ENCODE measurements at places on chromosomes 1 and 21. TPM values are rescaled to one million over a fixed set of nuclear protein-coding genes. Genes with fewer than 3 reads are reported as not detected.

DNA sequence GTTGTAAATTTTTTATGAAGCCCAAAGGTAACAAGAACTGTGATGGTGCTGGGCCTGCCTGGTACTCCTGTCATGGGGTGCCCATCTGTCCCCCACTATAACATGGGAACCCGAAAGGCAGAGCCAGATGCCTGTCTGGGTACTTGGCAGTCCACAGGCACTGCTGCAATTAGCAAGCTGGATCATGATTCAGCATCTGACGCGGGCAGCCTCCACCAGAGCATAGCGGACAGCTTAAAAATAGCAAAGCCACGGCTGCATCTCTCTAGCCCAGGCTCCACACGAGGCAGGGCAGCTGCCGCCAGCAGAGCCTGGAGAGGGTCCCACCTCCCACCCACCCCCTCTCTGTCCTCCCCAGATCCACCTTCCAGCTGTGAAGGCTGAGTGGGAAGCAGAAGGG, 22.9 kb downstream of the SUSD4 start:
- H3K27me3 ChIP-seq, result no peaks in the 10 kb centered on the region
- peak; percentile 55 for DNase-seq
- peaks cover 13% of the 10 kb centered on the region for H3K4me1 ChIP-seq
- no peak overlapping the region for H3K27ac ChIP-seq
- no peak overlapping the region for H3K4me3 ChIP-seq

DNA sequence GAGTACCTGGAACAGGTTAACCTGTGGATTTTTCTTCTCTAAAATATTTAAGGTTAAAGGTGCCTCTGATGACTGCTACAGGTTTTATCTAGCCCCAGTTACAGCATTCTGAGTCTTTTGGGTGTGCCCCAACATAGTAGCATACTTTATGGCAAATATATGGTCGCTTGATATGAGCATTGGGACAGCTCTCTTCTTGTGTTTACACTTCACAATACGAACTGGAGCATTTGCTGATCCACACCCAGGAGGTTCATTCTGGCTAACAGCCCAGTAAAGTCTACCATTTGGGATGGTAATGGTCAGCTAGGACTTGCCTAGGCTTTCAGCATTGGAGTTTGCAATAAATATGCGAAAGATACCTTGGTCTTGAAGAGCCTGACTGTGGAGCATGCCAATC, 101.3 kb downstream of the DISP1 start:
- peaks cover 12% of the 10 kb centered on the region for H3K4me1 ChIP-seq
- DNase-seq, result no peak
- H3K36me3 ChIP-seq, result no peaks in the 10 kb centered on the region
- no peak overlapping the region for H3K27ac ChIP-seq

Gene SLFNL1
- 0.18 TPM for total RNA-seq

DNA sequence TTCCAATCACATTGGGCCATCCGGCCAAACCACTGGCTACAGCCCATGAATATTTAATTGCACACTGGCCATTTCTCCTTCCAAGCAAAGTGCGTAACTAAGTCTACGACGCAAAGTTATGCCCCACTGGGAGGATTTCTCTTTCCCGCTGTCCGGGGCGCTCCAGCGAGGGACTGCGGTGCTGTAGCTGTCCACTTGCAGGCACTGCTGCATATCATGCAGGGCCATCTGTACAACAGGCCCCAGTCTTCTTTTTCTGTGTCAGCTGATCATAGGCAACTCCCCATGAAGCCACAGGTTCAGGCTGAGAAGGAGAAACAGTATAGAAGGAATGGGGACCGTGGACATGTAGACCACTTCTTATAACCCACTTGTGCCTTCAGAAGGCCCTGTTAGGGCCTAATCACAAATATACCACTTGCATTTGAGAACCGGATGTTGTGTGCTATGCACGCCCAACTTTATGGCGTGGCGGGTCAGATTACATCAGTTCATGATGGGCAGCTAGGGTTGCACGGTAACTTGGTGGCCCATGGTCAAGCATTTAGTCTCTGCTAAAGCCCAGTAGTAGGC, 58.0 kb downstream of the ADSS2 start:
- DNase-seq, result no peak
- H3K27me3 ChIP-seq, result no peaks in the 10 kb centered on the region
- H3K4me3 ChIP-seq, result no peak overlapping the region
- H3K27ac ChIP-seq, result no peak overlapping the region
- peaks cover 6% of the 10 kb centered on the region for H3K4me1 ChIP-seq
- no peaks in the 10 kb centered on the region for H3K36me3 ChIP-seq

DNA sequence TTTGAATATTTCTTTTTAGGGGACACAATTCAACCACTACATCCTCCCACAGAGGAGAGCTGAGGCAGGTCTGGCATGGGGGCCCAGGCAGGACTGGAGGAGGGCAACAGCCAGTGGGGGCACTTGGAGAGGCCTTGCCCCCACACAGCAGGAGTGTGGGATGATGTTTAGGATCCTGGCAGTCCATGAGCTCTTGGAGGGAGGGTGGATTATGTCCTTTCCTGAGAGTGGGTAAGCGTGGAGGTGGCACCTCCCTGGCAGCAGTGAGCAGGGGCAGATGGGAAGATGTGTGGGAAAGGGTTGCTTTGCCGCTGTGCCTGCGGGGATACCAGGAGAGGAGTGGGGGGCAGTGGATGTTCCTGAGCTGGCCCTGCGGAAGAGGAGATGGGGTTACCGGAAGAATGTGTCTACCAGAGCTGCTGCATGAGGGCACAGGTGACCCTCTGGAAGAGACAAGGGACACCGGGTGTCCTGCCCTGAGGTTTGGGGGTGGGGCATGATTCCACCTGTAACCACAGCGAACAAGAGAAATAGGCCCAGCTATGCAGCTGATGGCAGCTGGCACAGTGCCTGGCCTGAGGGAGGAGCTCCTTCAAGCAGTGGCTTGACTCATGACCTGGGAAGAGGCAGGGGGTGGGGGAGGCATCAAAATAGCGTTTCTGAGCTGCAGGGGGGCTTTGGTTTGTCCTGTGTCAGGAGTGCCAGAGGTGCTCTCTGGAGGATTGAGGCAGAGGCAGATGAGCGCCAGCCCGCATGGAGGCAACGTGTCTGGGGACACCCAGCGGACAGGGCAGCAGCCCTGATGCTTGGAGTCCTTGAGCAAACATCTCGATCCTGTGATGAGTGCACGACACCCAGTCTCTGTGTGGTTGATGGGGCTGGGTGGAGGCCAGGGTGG, 123.9 kb upstream of the TMPRSS2 start:
- H3K27ac ChIP-seq, result no peak overlapping the region
- no peaks in the 10 kb centered on the region for H3K36me3 ChIP-seq
- DNase-seq, result no peak

Gene GUCA2B
- total RNA-seq, result not detected

Gene KLHDC8A
- total RNA-seq, result not detected

GRCh38 chr21:37219761-37220432, 47.2 kb downstream of the VPS26C start:
- H3K36me3 ChIP-seq, result peaks cover 20% of the 10 kb centered on the region
- no peaks in the 10 kb centered on the region for H3K27me3 ChIP-seq
- H3K4me3 ChIP-seq, result peak overlapping the region; percentile 65
- peaks cover 3% of the 10 kb centered on the region for H3K4me1 ChIP-seq

DNA sequence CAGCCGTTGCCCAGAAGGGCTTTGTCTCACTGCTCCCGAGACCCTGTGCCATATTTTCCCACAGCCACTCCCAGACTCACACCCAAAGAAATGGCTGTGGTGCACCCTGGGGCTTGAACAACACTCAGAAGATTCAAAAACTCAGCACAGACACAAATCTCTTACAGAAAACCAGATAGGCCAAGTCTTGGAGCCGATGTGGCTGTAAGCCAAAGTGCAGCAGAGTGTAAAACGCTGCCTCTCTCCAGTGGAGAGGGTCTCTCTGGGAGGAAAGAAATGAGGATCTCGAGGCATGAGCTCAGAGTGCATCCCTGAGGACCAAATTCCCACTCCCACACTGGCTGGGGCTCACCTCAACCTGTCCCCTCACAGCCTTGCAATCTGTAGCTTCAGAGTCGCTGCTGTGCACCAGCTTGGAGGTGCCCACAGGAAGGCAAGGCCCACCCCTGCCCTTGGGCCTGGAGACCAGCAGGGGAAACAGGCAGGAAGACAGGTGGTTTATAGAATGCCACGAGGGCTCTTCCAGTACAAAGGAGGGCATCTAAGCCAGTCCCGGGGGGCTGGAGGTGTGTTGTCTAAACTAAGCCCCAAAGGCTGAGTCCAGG, 171.3 kb upstream of the AJAP1 start:
- H3K4me1 ChIP-seq, result no peaks in the 10 kb centered on the region
- no peak overlapping the region for H3K4me3 ChIP-seq
- H3K27me3 ChIP-seq, result peaks cover 20% of the 10 kb centered on the region
- no peaks in the 10 kb centered on the region for H3K36me3 ChIP-seq
- no peak for DNase-seq
- H3K27ac ChIP-seq, result no peak overlapping the region
